ENCODE measurements at places on chromosomes 5 and 9.

GRCh38 chr9:131764568-131764967 lies 24.7 kb upstream of the RAPGEF1 start:
- no peak for DNase-seq

DNA sequence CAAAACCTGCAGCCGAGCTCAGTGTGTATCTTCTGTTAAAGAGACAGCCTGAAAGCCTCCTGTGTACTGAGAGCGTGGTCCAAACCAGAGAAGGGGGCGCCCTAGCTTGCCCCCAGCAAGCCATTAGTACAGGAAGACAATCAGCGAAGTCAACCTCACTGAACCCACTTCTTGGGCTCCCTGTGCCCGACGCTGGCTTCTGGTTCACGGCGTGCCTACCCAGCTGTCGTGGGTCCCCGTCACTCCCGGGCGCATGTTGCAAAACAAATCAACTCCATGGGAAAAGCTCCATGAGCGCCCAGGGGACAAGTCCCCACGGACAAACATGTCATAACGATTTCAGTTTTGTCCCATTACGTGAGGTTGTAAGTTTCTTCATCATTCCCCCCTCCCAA lies 326.9 kb downstream of the SH3GL2 start:
- DNase-seq = no peak

DNA sequence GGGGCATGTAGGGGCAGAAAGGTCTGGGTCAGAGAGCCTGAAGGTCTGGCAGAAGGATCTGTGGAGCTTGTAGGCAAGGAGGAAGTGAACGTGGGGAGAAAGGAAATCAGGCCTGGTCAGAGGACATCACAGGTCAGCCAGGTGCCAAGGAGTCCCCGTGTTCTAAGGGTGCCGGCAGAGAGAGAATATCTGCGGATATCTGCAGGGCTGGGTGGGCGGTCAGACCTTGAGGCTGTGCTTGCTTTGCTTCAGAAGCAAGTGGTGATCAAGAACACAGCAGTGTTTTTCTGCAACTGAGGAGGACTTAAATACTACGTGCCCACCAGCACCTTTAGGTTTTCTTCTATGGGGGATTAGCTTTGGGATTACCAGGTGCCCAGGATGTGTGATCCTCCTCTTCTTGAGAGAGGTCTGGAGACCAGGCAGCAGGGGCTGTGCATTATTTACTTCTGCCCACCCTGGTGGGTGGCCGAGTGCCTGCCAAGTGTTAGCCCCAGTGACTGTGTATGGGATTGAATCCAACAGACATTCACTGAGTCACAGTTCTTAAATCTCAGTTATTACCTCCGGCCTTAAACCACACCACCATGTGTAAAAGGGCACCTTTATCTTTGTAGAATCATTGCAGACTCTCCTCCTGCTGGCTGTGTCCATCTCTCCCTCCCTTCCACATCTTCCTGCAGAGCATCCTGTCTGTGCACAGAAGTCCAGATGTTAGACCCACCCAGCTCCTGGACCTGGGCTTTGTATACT lies 12.5 kb upstream of the SHB start:
- no peak for DNase-seq

DNA sequence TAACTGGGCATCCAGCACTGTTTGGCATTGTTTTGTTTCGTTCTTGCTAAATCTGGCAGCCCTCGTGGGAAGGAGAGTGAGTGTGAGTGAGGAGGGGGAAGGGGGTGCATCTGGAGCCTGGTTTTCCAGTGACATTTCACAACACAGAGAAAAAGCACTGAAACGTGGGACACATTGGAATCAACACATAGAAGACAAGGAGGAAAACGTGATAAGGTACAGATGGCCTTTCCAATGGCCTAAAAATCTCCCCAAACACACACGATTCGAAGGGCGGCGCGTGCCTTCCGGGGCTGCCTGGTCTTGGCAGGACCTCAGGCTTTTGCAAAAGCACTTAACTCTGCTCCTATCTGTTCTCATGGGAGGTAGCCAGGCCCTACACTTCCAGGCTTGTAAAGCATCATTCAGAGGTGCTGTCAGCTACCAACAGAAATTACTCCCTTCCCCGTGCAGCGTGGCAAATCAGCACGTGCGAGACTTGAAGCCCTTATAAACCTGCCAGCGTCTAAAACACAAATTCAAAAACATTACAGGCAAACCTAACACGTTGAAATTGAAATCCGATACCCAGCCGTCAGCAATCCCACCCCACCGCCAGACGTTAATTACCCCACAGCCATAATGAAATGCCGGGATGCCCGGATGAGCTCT lies 129.4 kb downstream of the OLFM1 start:
- DNase-seq = no peak

- DNase-seq = no peak
Observed at GRCh38 chr5:80874162-80874561, 86.0 kb upstream of the RASGRF2 start.

DNA sequence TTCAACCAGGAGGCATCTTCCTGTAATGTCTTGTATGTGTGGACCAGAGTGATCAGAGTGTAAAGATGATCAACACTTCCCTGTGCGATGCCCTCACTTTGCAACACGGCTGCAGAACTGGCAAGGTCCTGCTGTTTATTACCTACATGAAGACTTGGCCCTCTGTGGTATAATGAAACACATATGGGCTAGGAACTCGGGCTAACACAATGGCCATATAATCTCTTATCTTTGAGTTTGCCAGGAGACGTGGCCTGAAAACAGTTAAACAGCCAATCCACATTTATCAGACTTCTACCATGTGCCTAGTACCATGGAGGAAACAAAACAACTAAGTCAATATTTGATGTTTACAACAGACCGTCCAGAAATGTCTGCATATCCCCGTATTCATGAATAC lies 145.5 kb downstream of the ZNF462 start:
- DNase-seq = no peak

- no peak for DNase-seq
Observed at GRCh38 chr5:154603953-154604679, 126.1 kb upstream of the HAND1 start.

- DNase-seq = no peak
Observed at GRCh38 chr9:84393266-84393950, 52.9 kb upstream of the SLC28A3 start.

All from NCI-H1436 treated with DMSO at 0.1 percent for 48 hours (cell line).